ENCODE measurements at places on chromosomes 13 and 19. TPM values are rescaled to one million over a fixed set of nuclear protein-coding genes. Genes with fewer than 3 reads are reported as not detected.

- peaks cover 56% of the 10 kb centered on the region for H3K4me1 ChIP-seq
- H3K27me3 ChIP-seq = no peaks in the 10 kb centered on the region
- no peak for DNase-seq
- no peak overlapping the region for H3K4me3 ChIP-seq
Observed at GRCh38 chr19:41307090-41307875, 2.7 kb upstream of the CCDC97 start.

DNA sequence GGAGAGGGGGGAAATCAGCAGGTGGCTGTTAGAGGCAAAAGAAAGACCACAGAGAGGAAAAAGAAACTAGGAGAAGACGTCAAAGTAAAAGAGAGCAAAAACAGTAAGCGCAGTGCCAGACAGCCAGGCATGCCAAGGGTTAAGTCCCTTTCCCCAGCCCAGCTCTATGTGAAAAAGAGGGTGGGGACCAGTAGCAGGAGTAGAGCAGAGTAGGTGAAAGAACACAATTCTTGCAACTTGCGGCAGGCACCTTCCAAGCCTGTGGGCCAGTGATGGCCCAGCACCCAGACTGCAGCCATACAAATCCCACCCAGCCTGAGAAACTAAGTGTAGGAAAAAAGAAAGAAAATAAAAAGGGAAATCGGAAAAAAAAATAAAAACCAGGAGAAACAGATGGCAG, 64.2 kb upstream of the ZNF85 start:
- H3K4me1 ChIP-seq = no peaks in the 10 kb centered on the region
- H3K27me3 ChIP-seq = no peaks in the 10 kb centered on the region
- H3K27ac ChIP-seq = no peak overlapping the region
- no peaks in the 10 kb centered on the region for H3K36me3 ChIP-seq

GRCh38 chr13:21142766-21143165, 33.6 kb downstream of the SKA3 start:
- DNase-seq = no peak
- peaks cover 15% of the 10 kb centered on the region for H3K4me1 ChIP-seq
- H3K27me3 ChIP-seq = no peaks in the 10 kb centered on the region
- peaks cover 20% of the 10 kb centered on the region for H3K36me3 ChIP-seq
- H3K4me3 ChIP-seq = no peak overlapping the region
- no peak overlapping the region for H3K27ac ChIP-seq

- no peak overlapping the region for H3K27ac ChIP-seq
- no peak overlapping the region for H3K4me3 ChIP-seq
- DNase-seq = no peak
Observed at GRCh38 chr13:25151626-25152195, 20.4 kb downstream of the AMER2 start.

DNA sequence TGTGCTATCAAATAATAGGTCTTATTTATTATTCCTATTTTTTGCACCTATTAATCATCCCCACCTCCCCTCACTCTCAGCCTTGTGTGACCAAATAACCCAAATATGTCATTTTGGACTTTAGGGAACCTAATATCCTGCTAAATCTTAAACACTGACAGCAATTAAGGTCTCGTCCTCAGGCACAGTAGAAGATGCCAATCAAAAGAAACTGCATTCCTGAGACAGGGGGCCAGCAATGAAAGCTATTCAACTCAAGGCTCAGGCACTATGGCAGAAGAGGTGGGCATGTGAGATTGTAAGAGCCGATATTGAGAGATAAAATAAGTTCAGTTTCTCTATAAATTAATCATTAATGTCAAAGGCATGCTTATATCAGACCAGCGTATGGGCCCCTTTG, 1437.7 kb upstream of the PCDH9 start:
- H3K4me1 ChIP-seq = no peaks in the 10 kb centered on the region
- no peak for DNase-seq

GRCh38 chr13:91056746-91057145, 290.7 kb upstream of the MIR17HG start:
- DNase-seq = no peak
- no peak overlapping the region for H3K4me3 ChIP-seq
- no peaks in the 10 kb centered on the region for H3K27me3 ChIP-seq
- no peak overlapping the region for H3K27ac ChIP-seq

GRCh38 chr13:111253365-111253872, 67.0 kb upstream of the TEX29 start:
- H3K4me1 ChIP-seq = peaks cover 11% of the 10 kb centered on the region
- H3K27ac ChIP-seq = no peak overlapping the region
- H3K36me3 ChIP-seq = peaks cover 44% of the 10 kb centered on the region
- no peaks in the 10 kb centered on the region for H3K27me3 ChIP-seq

GRCh38 chr19:28878862-28879566, 333.9 kb downstream of the UQCRFS1 start:
- H3K27ac ChIP-seq = no peak overlapping the region
- H3K4me1 ChIP-seq = peaks cover 8% of the 10 kb centered on the region
- H3K4me3 ChIP-seq = no peak overlapping the region

GRCh38 chr13:40667622-40667978, 1.2 kb upstream of the FOXO1 start:
- H3K27me3 ChIP-seq = no peaks in the 10 kb centered on the region
- peak; percentile 37 for DNase-seq
- peak overlapping the region; percentile 73 for H3K4me3 ChIP-seq

- H3K27me3 ChIP-seq = no peaks in the 10 kb centered on the region
- H3K36me3 ChIP-seq = peaks cover 37% of the 10 kb centered on the region
- H3K4me1 ChIP-seq = no peaks in the 10 kb centered on the region
- H3K27ac ChIP-seq = no peak overlapping the region
Observed at GRCh38 chr13:51937320-51938290, 73.6 kb downstream of the ATP7B start.

DNA sequence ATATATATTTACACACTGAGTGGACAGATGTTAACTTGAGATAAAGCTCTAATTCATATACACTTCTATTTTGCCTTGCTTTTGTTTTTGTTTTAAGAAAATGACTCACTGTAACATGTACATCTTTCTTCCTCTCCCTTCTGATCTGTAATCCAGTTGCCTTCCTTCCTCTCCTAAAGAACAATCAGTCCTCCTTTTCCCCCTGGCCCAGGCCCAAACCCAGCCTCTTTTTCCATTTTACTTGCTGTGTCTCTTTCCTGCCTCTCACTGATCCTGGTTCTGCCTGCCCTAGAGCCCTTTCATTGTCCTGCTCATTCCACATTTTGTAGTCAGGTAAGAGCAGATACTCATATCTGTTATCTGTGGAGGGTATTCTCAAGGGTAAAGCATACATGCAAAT, 50.8 kb downstream of the ZAR1L start:
- peaks cover 16% of the 10 kb centered on the region for H3K4me1 ChIP-seq
- H3K27ac ChIP-seq = peak overlapping the region; percentile 23
- peaks cover 33% of the 10 kb centered on the region for H3K36me3 ChIP-seq
- no peaks in the 10 kb centered on the region for H3K27me3 ChIP-seq

DNA sequence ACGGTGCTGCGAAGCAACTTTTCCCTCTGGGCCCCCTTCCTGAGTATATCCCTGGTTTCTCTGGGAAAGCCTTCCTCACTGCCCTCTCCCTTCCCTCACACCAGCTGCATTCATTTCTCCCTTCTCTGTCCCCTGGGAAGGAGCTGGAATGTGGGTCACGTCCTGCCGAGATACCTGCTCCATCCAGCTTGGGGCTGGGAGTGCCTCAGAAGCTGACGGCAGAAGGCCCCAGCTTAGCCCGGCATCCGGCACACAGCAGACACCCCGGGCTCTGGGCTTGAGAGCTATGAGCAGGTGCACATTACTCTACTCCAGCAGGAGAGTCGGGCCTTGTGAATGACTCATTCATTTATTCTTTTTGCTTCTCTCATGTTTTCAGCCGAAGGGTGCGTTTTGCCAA, 170.6 kb downstream of the TEX29 start:
- H3K4me3 ChIP-seq = no peak overlapping the region
- no peak overlapping the region for H3K27ac ChIP-seq
- peaks cover 14% of the 10 kb centered on the region for H3K27me3 ChIP-seq
- no peaks in the 10 kb centered on the region for H3K36me3 ChIP-seq

DNA sequence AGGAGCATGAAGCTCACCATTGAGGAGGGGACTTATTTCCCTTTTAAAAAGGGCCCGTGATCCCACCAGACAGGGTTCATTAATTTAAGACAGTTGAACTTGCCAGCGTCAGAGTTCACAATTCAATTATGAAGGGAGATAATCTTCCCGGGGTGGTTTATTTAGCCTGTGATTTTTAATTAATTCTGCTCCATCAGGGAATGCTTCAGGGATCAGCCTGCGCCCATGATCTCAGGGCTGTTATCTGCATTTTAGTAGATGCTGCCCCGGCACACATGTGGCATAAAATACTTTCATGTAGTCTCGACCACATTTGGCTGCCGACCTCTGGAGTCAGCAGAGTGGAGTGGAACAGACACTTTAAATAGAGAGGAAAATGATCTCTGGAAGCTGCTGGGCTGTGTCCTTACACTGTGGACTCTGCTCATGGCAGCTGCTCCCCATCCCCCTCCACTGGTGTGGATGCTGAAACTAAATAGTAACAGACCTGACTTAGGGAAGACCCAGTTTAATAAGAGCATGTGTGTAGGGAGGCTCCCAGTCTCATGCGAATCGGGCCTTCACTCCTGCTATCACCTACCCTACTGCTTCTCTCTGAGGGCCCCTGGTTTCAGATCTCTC, 256.9 kb downstream of the TEX29 start:
- peak; percentile 42 for DNase-seq
- peak overlapping the region; percentile 71 for H3K27ac ChIP-seq
- no peaks in the 10 kb centered on the region for H3K36me3 ChIP-seq

- H3K36me3 ChIP-seq = no peaks in the 10 kb centered on the region
- DNase-seq = no peak
- no peaks in the 10 kb centered on the region for H3K27me3 ChIP-seq
- H3K4me1 ChIP-seq = no peaks in the 10 kb centered on the region
- no peak overlapping the region for H3K27ac ChIP-seq
Observed at GRCh38 chr13:33531484-33531883, 245.9 kb upstream of the STARD13 start.

DNA sequence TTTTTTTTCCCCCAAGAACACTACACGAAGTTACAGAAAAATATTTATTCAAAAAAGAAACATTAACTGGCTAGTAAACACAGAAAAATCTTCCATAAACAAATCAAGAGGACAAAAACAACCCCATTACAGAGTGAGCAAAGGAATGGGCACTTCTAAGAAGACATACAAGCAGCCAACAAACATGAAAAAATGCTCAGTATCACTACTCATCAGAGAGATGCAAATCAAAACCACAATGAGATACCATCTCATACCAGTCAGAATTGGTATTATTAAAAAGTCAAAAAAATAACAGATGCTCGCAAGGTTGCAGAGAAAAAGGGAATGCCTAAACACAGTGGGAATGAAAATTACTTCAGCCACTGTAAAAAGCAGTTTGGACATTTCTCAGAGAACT, 131.7 kb downstream of the UGGT2 start:
- DNase-seq = no peak
- H3K36me3 ChIP-seq = peaks cover 4% of the 10 kb centered on the region
- no peak overlapping the region for H3K27ac ChIP-seq
- no peak overlapping the region for H3K4me3 ChIP-seq
- no peaks in the 10 kb centered on the region for H3K27me3 ChIP-seq

DNA sequence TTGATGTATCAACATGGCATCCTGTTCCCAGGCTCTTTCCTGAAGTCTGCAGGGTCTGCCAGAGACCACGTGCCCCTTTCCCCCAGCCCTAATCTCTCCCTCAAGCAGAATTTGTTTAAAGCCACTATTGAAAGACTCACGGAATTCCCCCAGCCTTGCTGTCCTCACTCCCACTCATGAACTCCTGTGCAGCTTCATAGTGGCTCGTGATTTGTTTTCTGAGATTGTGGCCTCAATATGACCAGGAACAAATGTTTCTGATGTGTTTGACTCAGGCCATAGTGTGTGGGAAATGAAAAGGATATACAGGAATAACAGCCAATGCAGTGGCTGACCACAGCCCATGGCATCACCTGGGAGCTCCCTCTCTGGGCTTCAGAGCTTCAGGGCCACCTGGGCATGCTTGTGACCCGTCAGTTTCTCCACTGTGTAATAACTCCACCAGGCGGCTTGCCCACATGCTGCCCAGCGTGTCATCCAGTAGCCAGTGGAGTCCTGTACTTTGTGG, 8.1 kb upstream of the SERPINE3 start:
- DNase-seq = no peak
- no peak overlapping the region for H3K27ac ChIP-seq
- H3K36me3 ChIP-seq = no peaks in the 10 kb centered on the region
- no peaks in the 10 kb centered on the region for H3K27me3 ChIP-seq
- no peaks in the 10 kb centered on the region for H3K4me1 ChIP-seq

GRCh38 chr13:110336681-110337080, 29.6 kb downstream of the COL4A2 start:
- H3K27me3 ChIP-seq = no peaks in the 10 kb centered on the region
- no peak overlapping the region for H3K4me3 ChIP-seq
- peaks cover 68% of the 10 kb centered on the region for H3K4me1 ChIP-seq
- no peak for DNase-seq
- peaks cover 23% of the 10 kb centered on the region for H3K36me3 ChIP-seq

- H3K36me3 ChIP-seq = no peaks in the 10 kb centered on the region
- no peak overlapping the region for H3K4me3 ChIP-seq
- no peak for DNase-seq
- H3K27me3 ChIP-seq = no peaks in the 10 kb centered on the region
Observed at GRCh38 chr13:27495551-27495950, 45.2 kb upstream of the MTIF3 start.

DNA sequence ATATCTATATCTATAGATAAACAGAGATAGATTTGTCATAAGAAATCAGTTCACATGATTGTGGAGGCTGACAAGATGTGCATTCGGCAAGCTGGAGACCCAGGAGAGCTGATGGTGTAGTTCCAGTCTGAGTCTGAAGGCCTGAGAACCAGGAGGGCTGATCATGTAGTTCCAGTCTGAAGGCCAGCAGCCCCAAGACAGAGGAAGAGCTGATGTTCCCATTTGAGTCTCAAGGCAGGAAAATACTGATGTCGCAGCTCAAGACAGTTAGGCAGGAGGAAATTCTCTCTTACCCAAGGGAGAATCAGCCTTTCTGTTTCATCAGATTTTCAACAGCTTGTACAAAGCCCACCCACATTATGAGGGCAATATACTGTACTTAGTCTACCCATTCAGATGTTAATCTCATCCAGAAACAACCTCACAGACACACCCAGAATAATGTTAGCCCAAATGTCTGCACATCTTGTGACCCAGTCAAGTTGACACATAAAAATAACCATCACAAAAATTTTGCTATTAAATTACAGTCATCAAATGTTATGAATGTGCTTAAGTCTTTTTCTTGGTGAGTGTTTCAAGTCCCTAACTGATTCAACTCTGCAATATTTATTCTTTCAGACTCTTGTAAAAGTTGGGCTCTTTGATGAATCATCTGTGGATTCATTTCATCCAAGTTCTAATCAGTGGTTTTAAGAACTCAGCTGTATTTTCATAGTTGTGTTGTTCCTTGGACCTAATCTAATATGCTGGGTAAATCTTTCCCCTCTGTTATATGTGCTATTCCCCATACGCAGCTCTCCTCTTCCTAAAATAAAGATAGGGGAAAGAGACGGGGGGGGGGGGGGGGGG, 22.7 kb upstream of the LRCH1 start:
- DNase-seq = peak; percentile 68
- H3K27me3 ChIP-seq = no peaks in the 10 kb centered on the region
- H3K36me3 ChIP-seq = no peaks in the 10 kb centered on the region
- H3K27ac ChIP-seq = no peak overlapping the region
- H3K4me3 ChIP-seq = no peak overlapping the region

DCT gene
- 0.18 TPM for total RNA-seq

ETHE1 gene
- total RNA-seq = 19.6 TPM

CLDND2 gene
- 0.44 TPM for total RNA-seq

TSC22D1 gene
- total RNA-seq = 66.7 TPM

ANKRD24 gene
- 0.58 TPM for total RNA-seq

KCTD15 gene
- total RNA-seq = 28.4 TPM

Measured in muscle of leg (tissue), 16 donors.